Cardiac muscle cell (in vitro differentiated cells and primary cell): ENCODE measurements at places on chromosomes 4 and X.
A peak's percentile ranks its signal among the peaks of the same experiment; 100 is the strongest.

- DNase-seq: no peak
Measured at GRCh38 chr4:90069151-90069550, 58.0 kb upstream of the CCSER1 start.

GRCh38 chr4:73704314-73705055, 35.9 kb upstream of the CXCL8 start:
- no peak for DNase-seq

DNA sequence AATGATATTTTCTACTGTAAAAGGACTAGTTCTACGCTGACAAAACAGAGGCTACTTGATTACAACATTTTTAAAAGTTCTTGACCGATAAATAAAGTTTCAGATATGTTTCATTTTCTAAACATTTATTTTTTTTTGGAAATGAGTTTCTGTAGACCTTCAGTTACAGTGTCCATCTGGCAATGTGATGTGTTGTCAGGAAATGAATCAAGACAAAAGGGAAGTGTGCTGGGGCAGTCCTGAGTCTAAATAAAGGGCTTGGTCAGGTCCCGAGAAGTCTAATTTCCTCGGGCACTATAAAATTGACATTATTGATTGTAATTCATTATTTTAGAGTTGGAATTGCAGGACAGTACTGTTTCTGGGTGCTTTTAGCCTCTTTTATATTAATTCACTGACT, 57.0 kb upstream of the FTHL17 start:
- DNase-seq: no peak

- DNase-seq: peak; percentile 46
Measured at GRCh38 chr4:15232366-15233263, 195.2 kb upstream of the C1QTNF7 start.

DNA sequence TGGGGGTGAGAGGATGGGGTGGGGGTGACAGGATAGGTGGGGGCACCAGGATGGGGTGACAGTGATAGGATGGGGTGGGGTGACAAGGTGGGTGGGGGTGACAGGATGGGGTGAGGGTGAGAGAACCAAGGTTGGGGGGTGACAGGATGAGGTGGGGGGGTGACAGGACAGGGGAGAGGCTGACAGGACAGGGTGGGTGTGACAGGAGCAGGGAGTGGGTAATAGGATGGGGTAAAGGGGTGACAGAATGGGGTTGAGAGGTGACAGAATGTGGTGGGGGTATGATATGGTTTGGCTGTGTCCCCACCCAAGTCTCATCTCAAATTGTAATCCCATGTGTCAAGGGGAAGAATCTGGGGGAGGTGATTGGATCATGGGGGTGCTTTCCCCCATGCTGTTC, 26.0 kb downstream of the RNF212 start:
- DNase-seq: no peak

DNA sequence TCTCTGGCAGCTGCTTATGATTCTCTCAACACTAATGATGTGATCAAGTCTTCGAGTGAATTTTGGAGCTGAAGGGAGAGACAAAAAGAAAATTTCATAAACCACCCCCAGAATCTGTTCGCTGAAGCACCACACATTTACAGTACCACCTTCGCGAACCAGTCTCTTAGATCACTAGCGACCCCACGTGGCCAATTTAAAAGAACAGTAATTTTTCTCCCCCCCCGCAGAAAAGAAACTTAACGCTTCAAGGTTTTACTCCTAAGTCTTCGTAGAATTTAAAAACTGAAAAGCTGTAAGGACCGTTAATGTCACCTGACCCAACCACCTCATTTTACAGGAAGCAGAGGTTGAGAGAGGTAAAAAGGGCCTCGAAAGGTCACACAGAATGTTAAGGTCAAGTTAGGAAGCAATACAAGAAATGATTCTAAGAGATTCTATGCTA, 187.5 kb downstream of the QDPR start:
- peak; percentile 75 for DNase-seq

- DNase-seq: peak; percentile 41
Measured at GRCh38 chr4:38868059-38868960, 704 bp downstream of the FAM114A1 start.

DNA sequence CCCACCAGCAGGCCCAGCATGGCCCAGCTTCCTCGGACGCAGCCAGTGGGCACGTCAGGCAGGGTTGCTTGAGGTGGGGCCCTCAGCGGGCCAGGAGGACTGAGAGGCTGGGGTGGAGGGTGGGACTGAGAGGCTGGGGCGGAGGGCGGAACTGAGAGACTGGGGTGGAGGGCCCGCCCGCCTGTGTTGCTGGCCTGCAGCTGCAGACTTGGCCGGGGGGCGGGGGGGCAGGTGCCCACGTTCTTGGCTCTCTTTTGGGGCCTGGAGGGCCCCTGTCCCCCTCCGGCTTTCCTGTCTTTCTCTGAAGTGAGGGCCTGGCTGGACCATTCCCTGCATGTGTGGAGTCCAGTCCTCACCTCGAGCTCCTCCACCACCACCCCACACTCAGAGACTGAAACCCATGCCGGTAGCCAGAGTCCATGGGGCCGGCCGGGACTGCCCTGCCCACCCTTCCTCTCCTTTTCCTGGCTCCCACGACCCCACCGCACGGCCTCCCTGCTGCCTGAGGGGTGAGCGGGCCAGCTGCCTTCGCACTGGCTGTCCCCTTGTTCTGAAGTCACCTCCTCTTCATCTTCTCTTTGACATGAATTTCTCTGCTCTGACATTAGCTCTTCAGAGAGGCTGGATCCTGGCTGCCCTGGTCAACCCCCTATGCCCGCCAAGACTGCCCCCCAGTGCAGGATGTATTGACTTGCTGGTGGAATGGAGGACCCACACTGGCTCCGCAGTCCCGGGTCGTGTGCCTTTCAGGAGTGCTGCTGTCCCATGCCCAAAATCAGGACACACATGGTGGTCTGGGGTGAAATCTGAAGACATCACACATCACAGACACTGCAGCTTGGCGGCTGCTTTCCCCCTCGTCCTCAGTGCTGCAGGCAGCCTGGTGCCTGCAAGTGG, 10.1 kb upstream of the NKX1-1 start:
- DNase-seq: no peak

DNA sequence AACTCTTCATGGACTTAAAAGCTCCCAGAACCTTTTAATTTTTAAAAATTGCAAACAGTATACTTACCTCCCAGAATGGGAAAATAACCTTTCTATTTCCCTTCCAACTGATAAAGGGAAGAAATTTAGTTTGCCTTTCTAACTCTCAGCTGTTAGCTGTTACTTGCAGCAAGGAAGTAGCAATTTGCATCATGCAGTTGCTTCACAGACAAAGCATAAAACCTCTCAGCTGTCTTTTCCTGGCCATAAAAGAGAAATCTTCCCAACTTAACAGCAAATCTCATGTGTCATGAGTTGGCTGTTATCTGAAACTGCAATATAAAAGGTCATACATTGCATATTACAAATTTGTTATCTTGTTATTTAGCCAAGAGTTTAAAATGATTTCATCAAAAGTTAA, 18.4 kb downstream of the C4orf17 start:
- no peak for DNase-seq

DNA sequence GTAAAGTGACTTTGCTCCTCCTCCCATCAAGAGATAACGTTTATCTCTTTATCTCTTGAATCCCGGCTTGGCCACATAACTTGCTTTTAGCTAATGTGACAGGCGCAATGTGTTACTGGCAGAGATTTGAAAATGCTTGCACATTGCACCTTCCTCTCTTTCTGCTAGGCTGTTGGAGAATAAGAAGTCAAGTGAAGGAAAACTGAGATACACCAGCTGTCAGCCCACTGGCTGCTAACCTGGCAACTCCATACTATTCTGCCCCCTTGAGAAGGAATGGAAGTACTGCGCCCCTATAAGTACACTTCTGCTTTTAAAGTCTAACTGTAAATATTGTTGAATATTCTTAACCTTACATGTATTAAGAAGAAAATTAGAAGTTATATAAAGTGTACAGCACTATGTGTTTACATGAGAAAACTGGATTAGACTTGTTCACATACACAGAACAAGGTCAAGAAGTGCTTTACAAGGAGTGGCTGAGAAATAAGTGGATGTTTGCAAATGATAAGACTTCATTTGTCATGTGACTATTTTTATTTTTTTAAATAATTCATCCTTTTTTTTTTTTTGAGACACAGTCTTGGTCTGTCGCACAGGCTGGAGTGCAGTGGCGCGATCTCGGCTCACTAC, 424.5 kb upstream of the CTSO start:
- DNase-seq: peak; percentile 26

DNA sequence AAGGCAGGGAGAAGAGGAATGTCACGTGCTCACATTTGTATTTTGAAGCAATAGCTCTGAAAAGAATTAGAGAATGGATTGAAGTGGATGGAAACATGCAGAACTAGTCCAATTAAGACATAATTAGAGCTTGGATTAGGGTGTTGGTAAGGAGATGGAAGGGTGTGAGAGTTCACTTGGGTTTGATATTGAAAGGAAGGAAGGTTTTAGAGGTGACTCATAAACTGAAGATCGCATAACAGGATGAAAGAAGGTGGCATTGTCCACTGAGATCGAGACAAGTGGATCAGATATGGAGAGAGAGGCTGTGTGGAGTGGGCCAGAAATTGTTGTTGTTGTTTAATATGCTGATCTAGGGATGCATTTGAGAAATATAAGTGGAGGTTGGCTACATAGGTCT, 244.0 kb upstream of the SMIM31 start:
- DNase-seq: no peak

GRCh38 chrX:40504801-40505605, 75.8 kb upstream of the ATP6AP2 start:
- DNase-seq: peak; percentile 84

GRCh38 chr4:10172278-10172921, 55.8 kb upstream of the WDR1 start:
- DNase-seq: peak; percentile 35

DNA sequence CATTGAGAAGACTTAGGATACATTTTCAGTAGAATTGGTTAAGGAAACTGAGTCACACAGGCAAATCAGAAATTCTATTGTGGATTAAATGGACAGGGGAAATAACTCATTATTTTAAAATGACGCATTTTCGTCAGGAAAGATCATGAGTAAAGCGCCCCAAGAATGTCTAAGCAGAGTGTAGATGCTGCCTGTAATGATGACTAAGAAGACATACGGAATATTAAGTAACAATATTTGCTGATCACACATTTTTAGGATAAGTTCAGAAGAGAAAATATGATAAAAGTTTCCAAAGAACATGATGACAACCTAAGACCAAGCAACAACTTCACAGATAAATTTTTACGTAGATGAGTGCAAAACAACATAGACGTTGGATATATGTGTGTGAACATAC, 596.3 kb upstream of the TENM3 start:
- no peak for DNase-seq

DNA sequence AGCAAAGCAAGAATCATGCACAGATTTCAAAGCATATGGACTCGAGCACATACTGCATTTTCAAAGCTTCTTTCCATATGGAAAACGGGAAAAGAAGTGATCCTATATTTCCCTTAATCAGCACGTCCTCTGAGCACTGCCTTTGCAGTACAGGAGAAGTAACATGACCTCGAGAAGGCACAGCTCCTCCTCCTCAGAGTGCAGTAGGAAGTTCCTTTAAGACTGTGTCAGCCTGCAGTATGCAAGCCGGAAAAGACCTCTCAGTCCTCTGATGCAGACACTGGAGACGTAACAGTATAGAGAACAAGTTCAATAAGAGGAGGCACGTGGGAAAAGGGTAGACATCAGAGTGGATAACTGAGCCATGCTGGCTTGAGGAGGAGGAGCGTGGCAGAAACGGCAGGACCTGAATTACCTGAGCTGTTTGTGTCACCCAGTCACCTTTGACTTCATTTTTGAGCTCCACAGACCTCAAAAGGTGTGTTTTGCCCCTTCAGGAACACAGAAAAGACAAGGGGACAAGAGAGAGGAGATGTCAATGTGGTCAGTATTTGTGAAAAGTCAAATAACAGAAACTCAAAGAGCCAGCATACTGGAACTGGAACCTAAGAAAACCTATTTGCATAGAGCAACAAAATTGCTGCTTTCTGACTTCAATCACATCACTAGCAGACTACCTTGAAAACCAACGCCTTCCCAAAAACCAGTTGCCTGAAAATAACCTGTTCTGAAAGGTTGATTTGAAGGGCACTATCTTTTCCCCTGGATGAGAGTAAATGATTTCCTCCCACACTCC, 20.8 kb downstream of the IRF2 start:
- DNase-seq: peak; percentile 22

DNA sequence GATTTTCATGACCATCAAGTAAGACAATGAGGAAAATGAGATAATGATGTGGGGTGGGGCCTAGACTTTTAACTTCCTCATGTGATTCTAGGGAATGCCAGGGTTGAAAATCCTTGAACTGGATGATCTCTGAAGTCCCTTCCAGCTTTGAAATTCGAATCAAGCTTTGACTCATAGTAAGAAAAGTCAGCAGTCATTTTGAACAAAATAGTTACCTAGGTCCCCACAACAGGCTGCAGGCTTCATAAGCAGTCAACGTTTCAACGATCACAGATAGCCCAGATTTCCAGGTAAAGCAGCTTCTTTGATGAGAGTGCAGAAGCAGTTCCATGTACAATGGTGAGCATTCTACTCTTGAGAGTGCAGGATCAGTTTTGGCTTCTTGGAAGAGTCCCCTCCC, 93.7 kb downstream of the GRIA3 start:
- DNase-seq: no peak

- no peak for DNase-seq
Measured at GRCh38 chr4:153922148-153922547, 133.3 kb upstream of the SFRP2 start.

GRCh38 chr4:80767944-80768343, 262.6 kb upstream of the BMP3 start:
- DNase-seq: no peak

DNA sequence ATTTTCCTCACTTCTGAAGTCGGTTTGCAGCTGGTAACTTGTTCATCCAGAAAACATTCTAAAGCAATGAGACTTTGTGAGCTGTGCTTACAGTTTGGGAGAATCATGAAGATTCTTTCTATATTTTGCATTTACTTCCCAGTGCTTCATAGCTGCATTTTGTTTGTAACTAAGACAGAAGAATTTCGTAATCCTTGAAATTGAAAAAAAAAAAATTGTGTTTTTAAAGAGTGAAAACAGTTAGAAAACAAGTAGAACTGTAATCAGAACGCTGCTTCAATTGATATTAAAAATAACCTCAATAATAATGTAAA, 392.4 kb downstream of the UNC5C start:
- no peak for DNase-seq

- peak; percentile 58 for DNase-seq
Measured at GRCh38 chrX:51420610-51421009, 75.8 kb downstream of the NUDT11 start.

- no peak for DNase-seq
Measured at GRCh38 chr4:17085416-17085815, 187.0 kb upstream of the LDB2 start.
